ENCODE measurements at places on chromosomes 6 and 20.
A peak's percentile ranks its signal among the peaks of the same experiment; 100 is the strongest.

DNA sequence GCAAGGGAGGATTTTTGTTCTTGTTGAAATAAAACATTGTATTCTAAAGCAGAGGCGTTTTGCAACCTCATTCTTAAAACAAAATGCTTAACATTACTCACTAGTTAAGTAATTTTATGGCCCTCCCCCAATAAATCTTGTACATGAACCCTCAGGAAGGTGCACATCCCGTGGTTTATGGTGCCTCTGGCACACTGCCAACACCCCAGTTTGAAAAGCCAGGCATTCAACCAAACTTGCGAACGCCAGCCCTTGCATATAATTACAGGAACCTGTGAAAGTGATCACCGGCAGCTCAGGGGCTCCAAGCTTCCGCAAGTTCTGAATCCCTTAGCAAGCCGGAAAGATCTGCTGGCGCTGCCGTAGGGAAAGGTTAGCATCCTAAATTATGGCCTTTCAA lies 1109.0 kb upstream of the FLRT3 start:
- DNase-seq: no peak

DNA sequence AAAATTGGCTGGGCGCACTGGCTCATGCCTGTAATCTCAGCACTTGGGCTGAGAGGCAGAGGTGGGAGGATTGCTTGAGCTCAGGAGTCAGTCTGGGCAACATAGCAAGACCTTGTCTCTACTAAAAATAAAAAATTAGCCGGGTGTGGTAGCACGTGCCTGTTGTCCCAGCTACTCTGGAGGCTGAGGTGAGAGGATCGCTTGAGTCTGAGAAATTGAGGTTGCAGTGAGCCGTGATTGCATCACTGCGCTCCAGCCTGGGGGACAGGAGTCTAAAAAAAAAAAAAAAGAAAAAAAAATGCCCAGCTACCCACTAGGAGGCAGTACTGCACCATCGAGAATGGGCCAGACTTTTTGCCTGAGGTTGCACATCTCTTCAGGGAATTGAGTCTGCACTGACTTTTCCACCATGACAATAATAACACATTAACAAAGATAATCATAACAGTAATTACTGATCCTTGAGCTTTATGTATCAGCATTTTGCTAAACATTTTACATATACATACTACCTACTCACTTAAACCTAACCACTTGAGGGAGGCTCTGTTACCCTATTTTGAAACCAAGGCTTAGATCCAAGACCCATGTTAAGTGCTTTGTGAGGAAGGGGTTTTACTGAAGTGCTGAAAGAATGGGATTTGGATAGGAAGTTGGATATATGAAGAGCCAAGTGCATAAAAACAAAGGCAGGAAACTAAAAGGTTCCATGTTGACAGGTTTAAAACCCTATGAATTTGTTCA lies 21.0 kb downstream of the SRSF3 start:
- peak; percentile 74 for DNase-seq

DNA sequence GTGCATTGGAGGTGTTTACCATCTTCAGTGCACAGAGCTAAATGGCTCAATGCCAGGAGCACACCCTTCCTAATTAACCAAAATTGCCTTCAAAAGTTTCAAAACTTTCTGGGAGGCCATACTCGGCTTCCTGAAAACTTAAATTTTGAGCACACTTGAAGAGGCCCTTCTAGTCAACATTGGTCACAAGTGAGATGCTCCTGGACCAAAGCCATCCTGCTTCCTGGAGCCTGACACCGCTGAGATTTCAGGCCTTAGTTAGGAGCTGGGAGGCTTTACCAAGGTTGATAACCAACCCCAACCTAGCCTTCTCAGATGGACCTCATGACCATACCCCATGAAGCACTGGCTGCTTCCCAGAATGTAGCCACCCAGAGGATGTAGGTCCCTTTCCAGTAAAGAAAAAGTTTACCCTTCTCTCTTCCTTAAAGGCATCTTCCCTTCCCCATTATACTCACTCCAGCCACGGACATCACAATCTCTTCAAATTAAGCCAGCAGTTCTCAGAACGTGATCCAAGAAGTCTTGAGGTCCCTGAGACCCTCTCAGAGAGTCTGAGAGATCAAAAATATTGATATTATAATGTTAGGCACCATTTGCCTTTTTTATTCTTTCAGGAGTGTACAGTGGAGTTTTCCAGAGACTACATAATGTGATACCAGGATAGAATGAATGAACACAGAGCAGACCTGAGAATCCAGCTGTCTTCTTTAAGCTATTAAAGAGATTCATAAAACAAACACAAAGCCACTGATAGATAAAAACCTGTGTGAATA lies 32.8 kb upstream of the SPTLC3 start:
- DNase-seq: no peak

DNA sequence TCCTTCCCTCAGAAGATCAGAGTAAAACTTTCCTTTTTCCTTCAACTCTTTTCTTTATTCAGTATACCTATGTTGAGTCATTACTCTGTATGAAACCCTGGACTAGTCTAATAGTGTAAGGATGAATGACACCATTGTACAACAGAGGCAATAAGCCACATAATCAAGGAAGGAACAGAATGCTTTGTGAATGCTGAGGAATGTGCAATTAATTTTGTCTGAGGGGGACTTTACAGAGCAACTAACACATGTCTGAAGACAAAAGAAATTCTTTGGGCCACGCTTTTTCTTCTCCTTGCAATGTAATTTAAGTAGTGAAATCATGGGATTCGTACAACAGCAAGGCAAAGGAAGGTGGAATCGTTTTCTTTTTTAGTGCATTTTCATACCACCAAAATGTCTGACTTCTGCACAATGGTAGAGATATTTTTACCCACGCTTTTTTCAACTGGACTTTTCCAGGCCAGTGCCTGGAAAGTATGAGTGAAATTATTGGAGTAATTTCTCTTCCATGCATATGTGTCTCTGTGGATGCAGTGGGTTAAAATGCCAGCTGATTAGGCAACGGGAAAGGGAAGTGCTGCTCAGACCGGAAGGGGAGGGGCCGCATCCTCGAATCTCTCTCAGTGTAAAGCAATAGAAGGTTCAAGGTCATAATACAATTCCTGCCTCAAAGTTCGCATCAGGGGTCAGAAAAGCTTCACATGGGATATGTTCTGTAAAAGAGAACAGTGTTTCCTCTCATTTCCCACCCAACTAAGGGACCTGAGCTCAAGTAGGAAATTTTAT lies 89.9 kb upstream of the MTHFD1L start:
- no peak for DNase-seq

DNA sequence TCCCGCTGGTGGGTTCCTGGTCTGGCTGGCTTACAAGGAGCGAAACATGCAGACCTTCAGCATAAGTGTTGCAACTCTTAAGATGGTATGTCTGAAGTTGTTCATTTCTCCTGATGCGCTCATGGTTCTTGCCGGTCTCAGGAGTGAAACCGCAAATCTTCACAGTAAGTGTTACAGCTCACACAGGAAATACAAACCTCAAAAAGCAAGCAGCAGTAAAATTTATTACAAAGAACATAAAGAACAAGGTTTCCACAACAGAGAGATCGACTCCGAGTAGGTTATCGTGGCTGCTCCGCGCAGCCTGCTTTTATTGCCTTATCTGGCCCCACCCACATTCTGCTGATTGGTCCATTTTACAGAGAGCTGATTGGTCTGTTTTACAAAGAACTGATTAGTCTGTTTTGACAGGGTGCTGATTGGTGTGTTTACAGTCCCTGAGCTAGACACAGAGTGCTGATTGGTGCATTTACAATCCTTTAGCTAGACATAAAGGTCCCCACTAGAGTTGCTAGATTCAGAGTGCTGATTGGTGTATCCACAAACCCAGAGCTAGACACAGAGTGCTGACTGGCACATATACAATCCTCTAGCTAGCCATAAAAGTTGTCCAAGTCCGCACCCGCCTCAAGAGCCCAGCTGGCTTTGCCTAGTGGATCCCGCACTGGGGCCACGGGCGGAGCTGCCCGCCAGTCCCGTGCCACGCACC lies 39.2 kb downstream of the TRIM27 start:
- no peak for DNase-seq

DNA sequence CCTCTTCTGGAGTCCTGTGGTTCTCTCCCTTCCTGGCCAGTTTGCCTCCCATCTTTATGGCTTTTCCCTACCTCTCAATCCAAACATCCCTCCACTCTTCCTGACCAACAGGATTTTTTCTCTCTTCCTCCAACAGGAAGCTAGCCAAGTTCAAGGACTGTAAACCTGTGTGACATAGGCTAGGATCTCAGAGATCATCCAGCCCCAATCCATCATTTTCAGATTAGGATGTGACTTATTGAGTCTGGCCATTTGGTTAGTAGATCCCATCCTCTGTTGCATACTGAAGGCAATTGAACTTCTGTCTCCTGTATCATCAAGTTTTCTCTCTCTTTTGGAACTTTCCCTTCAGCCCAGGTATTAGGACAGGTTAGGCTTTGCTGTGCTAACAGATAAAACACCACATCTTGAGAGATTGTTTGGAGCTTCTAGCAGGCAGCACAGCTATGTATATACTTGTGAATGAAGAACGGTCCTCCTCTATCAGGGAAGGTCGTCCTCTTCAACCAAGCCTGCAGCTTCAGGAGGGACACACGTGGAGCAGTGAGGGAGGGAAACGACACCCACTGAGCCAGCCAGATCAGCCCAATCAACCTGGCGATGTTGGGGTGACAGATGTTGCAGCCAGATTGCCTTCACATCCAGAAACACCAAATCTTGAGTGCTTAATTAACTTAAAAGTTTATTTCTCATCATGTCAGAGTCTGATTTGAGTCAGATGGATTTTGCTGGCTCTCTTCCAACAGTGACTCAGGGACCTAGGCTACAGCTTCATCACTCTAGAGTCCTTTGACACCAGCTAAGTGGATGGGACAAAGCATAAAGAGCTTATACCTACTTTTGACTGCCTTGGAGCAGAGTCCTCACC lies 106.8 kb downstream of the GJA10 start:
- no peak for DNase-seq

DNA sequence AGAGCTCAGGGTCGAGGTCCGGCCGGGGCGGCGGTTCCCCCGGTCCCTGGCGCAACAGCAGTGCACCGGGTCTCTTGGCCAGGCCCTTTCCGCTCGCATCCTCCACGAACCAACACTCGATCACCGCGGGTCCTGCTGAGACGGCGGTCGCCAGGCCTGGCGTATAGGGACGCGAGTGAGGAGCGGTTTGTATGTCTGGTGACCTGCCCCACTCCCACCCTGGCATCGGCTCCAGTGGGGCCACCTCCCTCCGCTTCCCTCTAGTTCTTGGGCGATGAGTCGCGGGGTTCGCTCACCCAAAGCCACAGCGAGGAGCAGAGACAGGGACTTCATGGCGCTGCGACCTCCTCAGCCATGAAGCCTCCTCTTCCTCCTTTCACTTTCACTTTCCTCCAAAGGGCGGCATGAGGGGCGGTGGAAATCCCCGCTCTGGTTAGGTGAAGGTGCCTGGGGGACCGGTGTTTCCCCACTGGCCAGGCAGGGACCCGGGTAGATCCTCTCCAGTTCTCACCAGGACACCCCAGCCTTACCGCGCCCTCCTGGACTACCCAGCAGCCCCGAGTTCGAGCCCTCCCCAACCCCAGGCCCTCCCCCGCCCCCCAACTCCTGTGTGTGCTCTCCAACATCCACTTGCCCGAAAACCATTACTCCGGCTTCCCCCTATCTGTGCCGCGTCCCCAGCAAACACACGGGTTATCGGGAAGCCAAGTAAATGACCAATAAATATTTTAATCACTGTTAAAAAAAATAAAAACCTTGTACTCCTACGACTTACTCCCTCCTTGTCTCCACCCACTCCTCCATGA lies at the start of gene TAPBP:
TSS of gene TAPBP (minus strand) at position 370 of the 806 bp plus-strand sequence. CDS start at position 333, 37 bp downstream.
- DNase-seq: peak; percentile 63

DNA sequence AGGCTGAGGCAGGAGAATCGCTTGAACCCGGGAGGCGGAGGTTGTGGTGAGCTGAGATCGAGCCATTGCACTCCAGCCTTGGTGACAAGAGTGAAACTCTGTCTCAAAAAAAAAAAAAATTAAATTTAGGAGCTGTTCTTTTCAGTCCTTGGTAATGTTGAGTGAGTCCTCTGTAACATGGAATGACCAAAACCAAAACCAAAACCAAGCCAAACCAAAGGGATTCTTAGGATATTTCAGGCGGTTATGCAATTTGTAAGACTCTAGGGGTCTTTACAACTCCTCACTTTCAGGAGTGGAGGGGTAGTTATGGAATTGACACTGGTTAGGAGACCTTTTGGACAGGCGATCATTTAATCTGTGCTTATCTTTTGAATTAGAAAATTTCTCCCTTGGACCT lies 15.8 kb downstream of the TIAM2 start:
- DNase-seq: no peak

DNA sequence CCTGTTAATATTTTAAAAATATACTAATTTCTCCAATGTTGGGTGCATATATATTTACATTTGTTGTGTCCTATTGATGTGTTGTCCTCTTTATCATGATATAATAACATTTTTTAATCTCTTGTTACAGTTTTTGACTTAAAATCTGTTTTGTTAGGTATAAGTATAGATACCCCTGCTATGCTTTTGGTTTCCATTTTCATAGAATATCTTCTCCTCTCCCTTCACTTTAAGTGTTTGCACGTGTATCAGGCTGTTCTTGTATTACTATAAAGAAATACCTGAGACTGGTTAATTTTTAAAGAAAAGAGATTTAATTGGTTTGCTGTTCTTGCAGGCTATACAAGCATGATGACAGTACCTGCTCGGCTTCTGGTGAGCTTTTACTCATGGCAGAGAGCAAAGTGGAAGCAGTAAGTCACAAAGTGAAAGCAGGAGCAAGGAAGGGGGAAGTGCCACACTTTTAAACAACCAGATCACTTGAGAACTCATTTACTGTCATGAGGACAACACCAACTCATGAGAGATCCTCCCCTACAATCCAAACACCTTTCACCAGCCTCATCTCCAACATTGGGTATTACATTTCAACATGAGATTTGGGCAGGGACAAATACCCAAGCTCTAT lies 340.5 kb upstream of the SYNCRIP start:
- no peak for DNase-seq

GRCh38 chr20:52433326-52434040 lies 241.9 kb upstream of the ZFP64 start:
- no peak for DNase-seq

- peak; percentile 54 for DNase-seq
These were observed 158.5 kb downstream of the PHACTR1 start for GRCh38 chr6:12875051-12875450.

DNA sequence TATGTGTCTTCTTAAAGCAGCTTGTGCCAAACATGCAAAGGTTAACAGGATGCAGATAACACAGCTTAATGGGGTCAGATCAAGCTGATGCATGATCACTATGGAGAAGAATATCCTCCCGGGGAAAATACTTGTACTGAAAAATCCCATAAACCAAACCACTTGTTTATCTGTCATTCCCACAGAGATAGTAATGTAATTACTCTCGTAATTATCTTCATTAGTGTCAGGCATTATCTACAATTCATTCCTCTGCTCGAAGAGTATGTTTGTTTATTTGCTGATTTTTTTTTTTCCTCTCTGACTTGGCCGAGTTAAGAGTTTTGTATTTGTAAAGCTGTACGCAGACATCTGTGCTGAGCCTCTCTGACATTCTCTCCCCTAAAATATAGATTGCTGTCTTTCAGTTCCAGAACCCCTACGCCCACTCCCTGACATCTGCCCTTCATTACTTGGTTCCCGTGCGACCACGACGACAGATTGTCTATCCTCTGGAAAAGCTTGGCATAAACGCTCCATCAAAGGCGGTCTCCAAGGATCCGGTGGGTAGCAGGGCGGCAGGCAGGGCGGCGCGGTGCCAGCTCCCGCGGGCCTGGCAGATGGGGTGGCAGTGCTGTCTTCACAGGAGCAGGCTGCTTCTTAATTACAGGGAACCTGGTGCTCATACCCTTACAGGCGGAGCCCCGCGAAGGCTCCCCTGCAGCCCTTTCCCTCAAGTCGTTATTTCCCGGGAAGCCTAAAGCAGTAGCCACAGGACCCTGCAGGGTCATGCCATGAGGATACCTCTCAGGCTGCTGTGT lies 147.2 kb downstream of the CFAP61 start:
- DNase-seq: no peak

- DNase-seq: no peak
These were observed 42.0 kb downstream of the VTA1 start for GRCh38 chr6:142189057-142189456.

All from GM03348 (cell line).